Activated CD8-positive, alpha-beta memory T cell treated with anti-CD3 and anti-CD28 coated beads for 1 hour (primary cell): ENCODE measurements at places on chromosomes 2 and 18.

- DNase-seq = no peak
These were observed 37.7 kb downstream of the CD28 start for GRCh38 chr2:203744091-203744490.

GRCh38 chr2:119113489-119113770 is 45.1 kb downstream of the C1QL2 start:
- no peak for DNase-seq

DNA sequence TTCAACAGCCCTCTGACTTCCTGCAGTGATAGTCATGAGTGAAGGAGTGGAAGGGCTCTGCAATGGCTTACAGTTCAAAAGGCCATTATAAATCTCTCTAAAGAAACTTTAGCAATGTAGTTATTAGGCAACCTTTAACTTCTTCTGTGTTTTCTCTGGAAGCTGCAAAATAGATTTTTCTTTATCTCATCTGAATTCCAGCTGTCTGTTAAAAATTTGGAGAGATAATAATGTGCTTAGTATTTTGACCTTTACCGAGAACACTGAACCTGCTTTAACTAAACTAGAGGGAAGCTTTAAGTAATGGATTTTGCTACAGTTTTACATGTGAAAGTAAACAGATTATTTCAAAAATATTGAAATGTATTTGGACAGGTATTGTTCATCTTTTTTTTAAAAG is 847.9 kb downstream of the ERBB4 start:
- no peak for DNase-seq

DNA sequence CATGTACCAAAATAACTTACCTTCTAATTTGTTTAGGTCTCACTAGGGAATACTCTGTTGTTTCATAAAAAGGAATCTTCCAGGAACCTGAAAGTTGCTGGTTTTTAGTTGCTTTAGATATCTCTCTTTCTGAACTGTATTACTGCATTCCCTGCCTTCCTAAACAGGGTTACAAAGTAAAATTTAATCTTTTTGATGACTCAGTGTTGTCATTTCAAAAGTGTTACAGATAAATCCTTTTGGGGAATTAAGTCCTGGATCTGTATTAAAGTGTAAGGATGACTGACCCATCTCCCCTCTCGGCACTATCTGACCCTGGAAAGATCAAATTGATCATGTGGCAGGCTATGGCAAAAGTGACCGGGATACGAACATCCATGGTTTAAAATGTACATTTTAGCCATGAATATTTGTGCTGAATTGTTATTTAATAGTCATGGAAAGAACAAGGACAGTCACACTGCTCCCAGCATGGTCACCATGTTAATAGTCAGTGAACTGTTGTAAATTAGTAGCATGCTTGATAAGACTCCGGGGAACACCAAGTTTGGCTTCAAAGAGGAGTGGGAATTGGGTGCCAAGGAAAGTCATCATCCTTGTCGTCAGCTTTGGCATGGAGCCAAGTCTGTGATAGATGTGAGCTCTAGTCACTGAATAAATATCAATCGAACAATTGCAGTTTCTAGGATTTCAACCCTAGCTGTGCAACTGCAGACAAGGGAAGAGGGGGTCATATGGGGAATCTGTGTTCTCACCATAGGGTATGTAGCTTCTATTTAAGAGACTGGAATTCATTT is 4.2 kb downstream of the PLEKHA3 start:
- DNase-seq = no peak

DNA sequence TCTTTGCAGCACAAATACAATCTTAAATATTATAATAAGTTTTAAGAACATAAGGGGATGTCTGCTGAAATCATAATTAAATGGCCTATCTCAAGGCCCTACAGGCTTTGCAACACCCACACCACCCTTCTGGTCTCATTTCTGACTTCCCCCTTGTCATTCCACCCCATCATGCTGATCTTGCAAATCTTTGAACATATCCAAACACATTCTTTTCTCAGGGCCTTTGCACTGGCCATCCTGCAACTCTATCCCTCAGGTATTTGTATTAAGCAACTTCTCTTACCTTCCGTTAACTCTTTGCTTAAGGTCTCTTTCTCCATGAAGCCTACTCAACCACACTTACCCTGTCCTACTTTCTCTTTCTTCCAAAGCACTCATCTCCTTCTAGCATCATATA is 51.8 kb upstream of the CCDC150 start:
- no peak for DNase-seq

- DNase-seq = no peak
These were observed 49.7 kb upstream of the CD28 start for GRCh38 chr2:203656522-203657287.

DNA sequence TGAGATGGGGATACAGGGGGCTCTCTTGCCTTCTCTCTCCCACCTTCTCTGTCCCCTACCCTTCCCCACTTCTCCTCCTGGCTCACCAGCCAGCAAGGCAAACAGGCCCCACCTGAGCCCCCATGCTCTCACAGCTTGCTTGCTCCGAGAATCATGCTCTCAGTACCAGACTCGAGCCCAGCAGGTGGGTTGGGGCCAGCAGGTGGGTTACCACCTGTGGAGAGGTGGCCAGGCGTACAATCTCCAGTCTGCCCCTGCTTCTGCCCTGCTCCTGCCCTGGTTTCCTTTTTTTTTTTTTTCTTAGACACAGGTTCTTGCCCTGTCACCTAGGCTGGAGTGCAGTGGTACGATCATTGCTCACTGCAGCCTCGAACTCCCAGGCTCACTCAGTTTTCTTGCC is 214.5 kb downstream of the SH3RF3 start:
- no peak for DNase-seq

GRCh38 chr2:67289271-67289670 is 107.9 kb upstream of the ETAA1 start:
- no peak for DNase-seq

- DNase-seq = no peak
These were observed 258.9 kb upstream of the CHAC2 start for GRCh38 chr2:53508667-53509066.

DNA sequence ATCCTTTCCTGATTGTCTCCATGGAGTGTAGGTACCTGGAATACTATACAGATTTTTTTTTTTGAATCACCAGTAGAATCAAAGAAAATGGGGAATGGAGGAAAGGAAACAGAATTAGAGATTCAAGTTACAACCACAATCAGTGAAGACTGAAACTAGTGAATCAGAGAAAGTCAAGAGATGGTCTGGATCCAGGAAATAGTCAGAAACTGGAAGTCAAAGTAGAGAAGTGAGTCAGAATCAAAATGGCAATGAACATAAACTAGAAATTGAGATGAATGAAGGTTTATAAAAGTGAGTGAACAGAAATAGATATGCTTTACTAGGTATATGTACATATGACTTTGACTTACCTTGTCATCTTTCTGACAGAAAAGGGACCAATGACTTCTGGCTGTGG is 579.0 kb downstream of the PLCL1 start:
- no peak for DNase-seq

- DNase-seq = no peak
These were observed 128.0 kb downstream of the ASB1 start for GRCh38 chr2:238554468-238555315.

DNA sequence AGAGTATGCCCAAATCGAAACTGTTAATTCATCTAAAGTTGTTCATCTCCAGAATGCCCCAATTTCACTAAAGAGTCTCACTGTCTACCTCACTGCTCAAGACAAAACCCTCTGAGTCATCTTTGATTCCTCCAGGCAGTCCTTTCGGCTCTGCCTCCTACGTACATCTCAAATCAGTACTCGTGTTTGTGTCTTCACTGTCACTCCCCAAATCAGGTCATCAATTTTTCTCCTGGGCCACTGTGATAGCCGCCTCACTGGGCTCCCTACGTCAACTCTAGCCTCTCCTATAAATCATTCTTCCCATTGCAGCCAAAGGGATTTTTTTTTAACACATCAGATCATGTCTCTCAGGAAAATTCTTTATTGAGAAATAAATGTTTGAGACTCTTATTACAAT is 42.1 kb upstream of the TTC39C start:
- DNase-seq = no peak

GRCh38 chr18:55264108-55264507 is 304.8 kb upstream of the CCDC68 start:
- DNase-seq = no peak

GRCh38 chr2:60867848-60868247 is 13.5 kb upstream of the REL start:
- DNase-seq = no peak

GRCh38 chr18:12098374-12098773 is 4.7 kb downstream of the ANKRD62 start:
- DNase-seq = no peak

DNA sequence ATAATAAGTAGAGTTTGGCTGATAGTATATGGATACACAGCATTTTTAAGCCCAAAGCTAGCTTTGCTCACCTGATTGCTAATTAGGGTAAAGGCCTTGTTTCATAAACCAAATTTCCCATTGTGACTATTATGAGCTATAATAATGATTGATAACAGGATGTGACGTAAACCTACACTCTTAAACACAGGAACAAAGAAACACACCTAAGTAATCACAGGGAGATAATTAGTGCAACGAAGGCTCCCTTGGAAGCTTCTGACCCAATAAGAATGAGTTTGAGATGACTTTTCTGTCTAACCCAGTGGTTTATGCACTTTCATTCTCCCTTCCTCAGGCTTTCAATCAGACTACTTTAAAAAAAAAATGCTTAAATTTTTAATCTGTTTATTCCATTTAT is 683.2 kb downstream of the SATB2 start:
- no peak for DNase-seq

GRCh38 chr2:164439885-164440284 is 181.4 kb downstream of the GRB14 start:
- DNase-seq = no peak

- no peak for DNase-seq
These were observed 10.5 kb downstream of the DRC1 start for GRCh38 chr2:26412091-26412673.

DNA sequence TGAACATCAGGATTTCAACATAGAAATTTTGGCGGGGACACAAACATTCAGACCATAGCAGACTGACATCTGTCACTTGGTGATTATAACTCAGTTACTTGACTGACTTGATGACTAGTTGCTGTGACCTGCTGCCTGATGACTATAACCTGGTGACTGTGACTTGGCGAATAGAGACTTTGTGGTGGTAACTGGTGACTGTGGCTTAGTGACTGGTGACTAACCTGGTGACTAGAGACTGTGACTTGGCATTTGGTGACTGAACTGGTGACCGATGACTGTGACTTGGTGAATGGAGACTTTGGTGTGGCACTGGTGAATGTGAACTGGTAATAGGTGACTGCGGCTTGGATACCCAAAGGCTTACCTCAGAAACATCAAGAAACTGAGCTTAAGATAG is 563.1 kb upstream of the FAM98A start:
- DNase-seq = no peak

DNA sequence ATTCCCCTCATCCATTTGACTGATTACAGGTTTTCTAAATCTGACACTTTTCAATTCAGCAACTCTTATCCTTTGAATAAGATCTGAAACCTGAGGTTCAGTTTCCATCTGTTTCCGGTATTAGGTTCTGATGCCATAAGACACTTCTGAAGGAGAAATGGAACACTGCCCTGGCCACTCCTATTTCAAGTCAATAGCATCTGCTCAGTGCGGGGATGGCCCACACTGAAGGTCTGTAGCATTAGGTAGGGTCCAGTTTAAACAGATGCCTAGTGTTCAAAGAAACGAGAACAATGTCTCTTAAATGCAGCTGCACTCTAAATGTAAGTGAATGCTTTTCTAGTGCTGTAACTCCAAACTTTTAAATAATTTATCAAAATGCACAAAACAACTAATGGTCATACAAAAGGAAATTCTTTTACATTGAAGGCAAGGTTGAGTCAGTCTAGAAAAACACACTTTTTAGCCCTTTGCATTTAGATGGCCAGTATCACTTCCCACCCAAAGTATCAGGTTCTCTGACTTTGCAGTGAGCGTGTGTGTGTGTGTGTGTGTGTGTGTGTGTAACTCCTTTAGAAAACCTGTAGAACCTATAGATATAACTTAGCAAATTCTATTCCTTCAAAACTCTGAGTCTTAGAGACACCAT is 78.2 kb downstream of the STK39 start:
- no peak for DNase-seq

- no peak for DNase-seq
These were observed 5.5 kb upstream of the DPP4 start for GRCh38 chr2:162079514-162079913.

GRCh38 chr2:201949181-201949926 is 84.3 kb upstream of the FZD7 start:
- DNase-seq = no peak

GRCh38 chr18:3966246-3966641 is 488.9 kb downstream of the DLGAP1 start:
- no peak for DNase-seq

DNA sequence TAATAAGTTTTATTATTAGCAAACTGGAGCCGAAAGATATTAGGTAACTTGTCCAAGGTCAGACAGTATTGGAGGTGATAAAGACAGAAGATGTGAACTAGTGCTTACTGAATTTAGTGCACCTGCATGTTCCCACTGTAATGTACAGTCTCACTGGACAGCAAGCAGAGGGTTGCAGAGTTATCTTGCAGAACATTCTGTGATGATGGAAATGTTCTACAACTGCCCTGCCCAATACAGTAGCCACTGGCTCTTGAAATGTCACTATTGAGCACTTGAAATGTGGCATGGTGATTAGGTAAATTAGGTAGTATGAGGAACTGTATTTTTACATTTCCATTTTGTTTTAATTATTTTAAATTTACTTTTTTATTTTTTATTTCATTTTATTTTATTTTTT is 356.6 kb downstream of the EPHA4 start:
- DNase-seq = no peak

DNA sequence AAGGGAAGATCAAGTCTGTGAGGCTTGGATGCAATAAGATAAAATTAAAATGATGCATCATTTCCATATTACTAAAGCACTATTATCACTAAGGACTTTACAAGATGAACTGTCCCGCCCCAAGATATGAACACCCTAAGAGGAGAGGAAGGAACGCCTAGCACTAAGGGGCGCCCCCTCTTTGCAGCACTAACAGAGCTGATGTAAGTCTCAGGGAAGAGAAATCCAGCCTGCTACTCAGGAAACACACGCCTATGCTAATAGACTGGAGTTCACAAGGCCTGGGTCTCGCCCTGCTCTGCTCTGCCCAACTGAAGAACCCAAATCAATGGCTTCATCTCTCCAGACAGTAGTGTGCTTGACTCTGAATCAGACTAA is 6.1 kb downstream of the INO80C start:
- DNase-seq = no peak

GRCh38 chr18:49023938-49024803 is 73.4 kb upstream of the SMAD7 start:
- no peak for DNase-seq

GRCh38 chr2:71778936-71779773 is 325.8 kb downstream of the DYSF start:
- DNase-seq = no peak

DNA sequence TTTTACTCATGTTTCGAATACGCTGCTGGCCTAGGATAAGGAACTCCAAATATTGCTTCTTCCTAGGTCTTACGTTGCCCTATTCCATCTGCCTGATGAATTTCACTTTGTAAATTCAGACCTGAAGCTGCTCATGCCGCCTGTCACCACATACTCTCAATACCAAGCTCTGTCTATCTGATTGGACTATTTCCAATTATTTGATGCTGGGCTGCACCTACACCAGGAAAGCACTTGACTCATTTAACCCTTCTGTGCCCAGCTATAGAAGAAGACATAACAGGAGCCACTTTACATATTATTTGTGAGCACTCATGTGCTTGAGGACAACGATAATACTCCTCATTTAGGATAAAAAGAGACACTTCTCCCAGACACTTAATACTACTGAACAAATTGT is 1293.9 kb upstream of the LRRTM1 start:
- no peak for DNase-seq

GRCh38 chr2:3481736-3482362 is 37.5 kb downstream of the ADI1 start:
- DNase-seq = no peak

- DNase-seq = no peak
These were observed 52.8 kb downstream of the METTL4 start for GRCh38 chr18:2518473-2518872.
